ENCODE measurements at places on chromosomes 7 and 10. TPM values are rescaled to one million over a fixed set of nuclear protein-coding genes. Genes with fewer than 3 reads are reported as not detected.

ZWINT gene
- 3.3 TPM for total RNA-seq

NRP1 gene
- 0.88 TPM for total RNA-seq

EN2 gene
- not detected for total RNA-seq

HOXA4 gene
- total RNA-seq, result 0.31 TPM

FKBP9 gene
- not detected for total RNA-seq

DNA sequence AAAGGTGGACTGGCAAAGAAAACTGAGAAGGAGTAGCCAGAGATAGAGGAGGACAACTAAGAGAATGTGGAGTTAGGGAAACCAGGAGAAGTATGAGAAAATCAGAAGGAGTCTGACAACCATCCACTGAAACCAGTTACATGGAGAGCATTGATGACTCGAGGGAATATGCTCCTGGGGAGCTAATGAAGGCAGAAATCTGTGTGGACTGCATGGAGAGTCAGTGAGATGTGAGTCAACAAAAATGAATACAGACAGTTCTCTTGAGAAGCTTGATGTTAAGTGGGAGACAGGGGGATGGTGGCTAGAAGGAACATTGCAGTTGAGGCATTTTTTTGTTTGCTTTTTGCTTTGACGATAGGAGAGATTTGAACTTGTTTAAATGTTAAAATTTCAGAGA, 34.3 kb upstream of the ZNF32 start:
- no peak overlapping the region for H3K27ac ChIP-seq
- peaks cover 1% of the 10 kb centered on the region for H3K4me1 ChIP-seq
- H3K36me3 ChIP-seq, result no peaks in the 10 kb centered on the region

- DNase-seq, result no peak
- no peak overlapping the region for H3K27ac ChIP-seq
- peaks cover 45% of the 10 kb centered on the region for H3K4me1 ChIP-seq
- no peak overlapping the region for H3K4me3 ChIP-seq
- H3K27me3 ChIP-seq, result peaks cover 34% of the 10 kb centered on the region
- H3K36me3 ChIP-seq, result no peaks in the 10 kb centered on the region
These were observed 11.2 kb downstream of the SFTPD start for GRCh38 chr10:79937701-79938151.

DNA sequence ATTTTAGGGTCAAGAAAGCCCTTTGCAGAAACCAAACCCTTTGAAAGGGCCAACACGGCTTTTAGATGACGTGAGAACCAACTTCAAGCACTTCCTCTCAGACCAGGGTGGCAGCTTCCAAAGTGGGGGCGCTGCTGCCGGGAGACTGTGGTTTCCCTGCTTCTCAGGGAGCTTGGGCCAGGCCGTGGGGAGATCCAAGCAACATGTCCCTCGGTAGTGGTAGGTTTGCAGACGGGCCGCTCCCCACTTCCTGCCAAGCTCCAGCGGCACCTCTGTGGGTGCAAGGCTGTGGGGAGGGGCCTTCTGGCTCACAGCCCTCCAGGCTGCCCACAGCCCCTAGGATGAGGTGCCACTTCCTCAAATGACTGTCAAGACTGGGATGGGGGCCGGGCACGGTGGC, 132.4 kb downstream of the FAM53B start:
- H3K4me1 ChIP-seq, result peaks cover 54% of the 10 kb centered on the region
- H3K4me3 ChIP-seq, result peak overlapping the region; percentile 33
- H3K27me3 ChIP-seq, result no peaks in the 10 kb centered on the region
- H3K27ac ChIP-seq, result peak overlapping the region; percentile 91

DNA sequence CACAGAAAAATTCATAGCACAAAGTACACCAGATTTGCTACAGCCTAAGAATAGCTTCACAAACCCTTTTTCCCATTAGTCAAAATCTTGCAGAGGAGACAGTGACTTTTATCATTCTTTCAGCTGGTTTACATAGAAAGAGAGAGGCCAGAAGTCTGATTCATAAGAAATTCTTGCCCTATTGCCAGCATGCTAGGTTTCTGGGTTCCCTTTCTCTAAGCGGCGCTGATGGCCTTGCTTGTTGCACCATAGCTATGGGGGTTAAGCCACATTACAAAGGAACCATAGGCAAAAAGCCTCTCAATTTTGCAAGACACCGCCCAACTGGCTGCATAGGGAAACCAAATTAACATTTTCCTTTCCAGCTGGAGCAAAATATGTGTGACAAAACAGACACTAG, 87.4 kb downstream of the ZNF467 start:
- no peak for DNase-seq
- H3K4me1 ChIP-seq, result peaks cover 3% of the 10 kb centered on the region
- H3K27me3 ChIP-seq, result peaks cover 26% of the 10 kb centered on the region
- H3K4me3 ChIP-seq, result no peak overlapping the region
- H3K27ac ChIP-seq, result no peak overlapping the region

DNA sequence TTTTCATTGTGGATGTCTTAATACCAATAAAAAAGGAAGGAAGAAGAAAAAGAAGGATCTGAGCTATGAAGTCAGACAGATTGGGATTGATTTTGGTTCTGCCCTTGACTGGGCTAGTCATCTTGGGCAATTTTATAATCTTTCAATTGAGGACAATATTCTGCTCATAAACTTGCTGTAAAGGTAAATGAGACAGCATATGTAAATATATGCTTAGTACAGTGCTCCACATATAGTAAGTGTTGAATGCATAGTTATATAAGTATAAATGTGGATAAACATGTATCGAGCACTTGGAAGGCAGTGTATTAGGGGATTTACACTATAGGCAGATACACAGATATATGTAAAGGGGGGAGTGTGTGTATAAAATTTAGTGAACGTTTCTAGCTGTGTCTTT, 85.1 kb downstream of the ST7 start:
- DNase-seq, result no peak
- no peak overlapping the region for H3K27ac ChIP-seq
- no peaks in the 10 kb centered on the region for H3K36me3 ChIP-seq
- H3K4me1 ChIP-seq, result no peaks in the 10 kb centered on the region
- no peak overlapping the region for H3K4me3 ChIP-seq

DNA sequence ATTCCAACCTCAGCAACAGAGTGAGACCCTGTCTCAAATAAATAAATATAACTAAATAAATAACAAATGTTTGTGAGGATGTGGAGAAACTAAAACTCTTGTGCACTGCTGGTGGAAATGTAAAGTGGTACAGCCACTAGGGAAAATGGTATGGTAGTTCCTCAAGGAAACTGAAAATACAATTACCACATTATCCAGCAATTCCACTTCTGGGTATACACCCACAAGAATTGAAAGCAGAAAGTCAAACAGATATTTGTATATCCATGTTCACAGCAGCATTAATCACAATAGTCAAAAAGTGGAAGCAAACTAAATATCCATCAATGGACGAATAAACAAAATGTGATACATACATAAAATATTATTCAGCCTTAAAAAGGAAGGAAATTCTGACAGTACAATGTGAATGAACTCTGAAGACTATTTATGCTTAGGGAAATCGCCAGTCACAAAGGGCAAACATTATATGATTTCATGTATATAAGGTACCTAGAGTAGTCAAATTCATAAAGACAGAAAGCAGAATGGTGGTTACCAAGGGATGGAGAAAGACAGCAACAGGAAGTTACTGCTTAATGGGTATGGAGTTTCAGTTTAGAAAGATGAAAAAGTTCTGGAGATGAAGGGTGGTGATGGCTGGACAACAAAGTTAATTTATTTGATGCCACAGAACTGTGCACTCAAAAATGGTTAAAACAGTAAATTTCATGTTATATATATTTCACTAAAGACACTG, 9.8 kb downstream of the ARHGAP12 start:
- peaks cover 59% of the 10 kb centered on the region for H3K4me1 ChIP-seq
- no peak overlapping the region for H3K4me3 ChIP-seq
- peaks cover 2% of the 10 kb centered on the region for H3K36me3 ChIP-seq
- no peak overlapping the region for H3K27ac ChIP-seq
- no peak for DNase-seq

DNA sequence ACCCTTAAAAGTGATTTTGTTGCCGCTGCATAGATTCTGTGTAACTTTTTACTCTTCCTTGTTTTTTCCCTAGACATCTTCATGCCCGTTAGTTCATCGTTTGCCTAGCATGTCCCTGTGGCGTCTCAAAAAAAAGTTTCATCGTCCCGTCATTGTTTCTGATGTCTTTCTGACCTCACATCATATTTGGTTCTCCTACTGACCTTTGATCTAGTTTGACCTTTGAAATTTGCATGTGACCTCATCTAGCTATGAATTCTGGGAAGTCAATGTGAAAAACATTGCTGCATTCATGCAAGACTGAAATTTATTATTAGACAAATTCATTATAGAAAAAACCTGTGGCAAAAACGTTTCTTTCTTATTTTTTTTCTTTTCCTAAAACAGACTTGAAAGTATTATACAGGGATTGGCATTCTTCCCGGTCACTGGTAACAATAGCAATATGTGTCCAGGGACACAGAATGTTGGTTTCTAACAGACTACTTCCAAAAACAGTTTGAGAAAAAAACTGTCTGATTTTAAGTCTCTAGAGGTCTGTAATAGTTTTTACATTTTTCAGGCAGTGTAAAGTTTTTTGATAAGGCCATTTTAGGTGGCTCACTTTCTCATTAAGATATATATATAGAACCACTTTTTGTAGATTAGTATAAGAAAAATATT, 280.9 kb downstream of the USP6NL start:
- H3K36me3 ChIP-seq, result peaks cover 6% of the 10 kb centered on the region
- no peaks in the 10 kb centered on the region for H3K27me3 ChIP-seq
- H3K4me3 ChIP-seq, result peak overlapping the region; percentile 38
- H3K27ac ChIP-seq, result peak overlapping the region; percentile 69

DNA sequence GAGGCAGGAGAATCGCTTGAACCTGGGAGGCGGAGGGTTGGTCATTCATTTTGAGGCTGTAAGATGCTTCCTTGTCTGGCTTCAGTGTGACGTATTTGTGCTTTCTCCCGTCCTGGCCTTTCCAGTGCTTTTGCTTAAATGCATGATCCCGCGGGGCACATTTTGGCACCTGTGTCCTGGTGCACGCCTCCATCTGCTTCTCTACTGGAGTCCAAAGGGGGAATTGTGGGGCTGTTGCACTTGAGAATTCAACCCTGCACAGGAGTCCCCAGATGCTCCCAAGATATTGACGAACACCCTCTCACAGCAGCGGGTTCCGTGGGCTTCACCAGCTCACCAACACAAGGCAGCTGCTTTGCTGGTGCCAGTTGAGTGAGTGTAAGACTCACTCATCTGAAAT, 10.3 kb upstream of the LRRC27 start:
- H3K27ac ChIP-seq, result no peak overlapping the region
- no peak for DNase-seq
- H3K4me3 ChIP-seq, result no peak overlapping the region
- peaks cover 9% of the 10 kb centered on the region for H3K4me1 ChIP-seq

All from naive thymus-derived CD8-positive, alpha-beta T cell (primary cell).